Activated CD4-positive, alpha-beta T cell treated with anti-CD3 and anti-CD28 coated beads, Interleukin-2, amount 50 U/mL, for 1 hour (primary cell): ENCODE measurements at places on chromosomes 4 and X.

GRCh38 chrX:116277351-116278225, 107.0 kb downstream of the AGTR2 start:
- no peak for DNase-seq

DNA sequence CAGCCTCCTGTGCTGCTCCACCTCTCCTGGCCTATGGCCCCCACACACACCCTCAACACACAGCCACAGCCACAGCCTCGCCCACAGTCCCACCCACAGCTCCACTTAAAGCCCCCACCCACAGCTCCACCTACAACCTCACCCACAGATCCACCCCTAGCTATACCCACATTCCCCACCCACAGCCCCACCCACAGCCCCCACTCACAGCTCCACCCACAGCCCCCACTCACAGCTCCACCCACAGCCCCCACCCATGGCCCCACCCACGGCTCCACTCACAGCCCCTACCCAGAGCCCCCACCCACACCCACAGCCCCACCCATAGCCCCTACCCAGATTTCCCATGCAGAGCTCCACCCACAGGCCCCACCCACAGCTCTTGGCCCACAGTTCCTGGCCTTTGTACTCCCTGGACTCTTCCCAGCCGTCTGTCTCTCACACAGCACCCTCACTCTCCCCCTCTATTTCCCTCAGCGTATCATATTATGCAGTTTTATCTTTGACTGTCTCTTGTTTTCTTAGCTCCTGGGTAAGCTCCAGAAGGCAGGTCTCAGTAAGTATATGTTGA, 322.5 kb downstream of the EVC2 start:
- no peak for DNase-seq

- no peak for DNase-seq
These were observed 301.1 kb downstream of the FRMPD4 start for GRCh38 chrX:12439416-12439815.

- no peak for DNase-seq
These were observed 331.1 kb upstream of the SLC7A11 start for GRCh38 chr4:138573246-138573645.

DNA sequence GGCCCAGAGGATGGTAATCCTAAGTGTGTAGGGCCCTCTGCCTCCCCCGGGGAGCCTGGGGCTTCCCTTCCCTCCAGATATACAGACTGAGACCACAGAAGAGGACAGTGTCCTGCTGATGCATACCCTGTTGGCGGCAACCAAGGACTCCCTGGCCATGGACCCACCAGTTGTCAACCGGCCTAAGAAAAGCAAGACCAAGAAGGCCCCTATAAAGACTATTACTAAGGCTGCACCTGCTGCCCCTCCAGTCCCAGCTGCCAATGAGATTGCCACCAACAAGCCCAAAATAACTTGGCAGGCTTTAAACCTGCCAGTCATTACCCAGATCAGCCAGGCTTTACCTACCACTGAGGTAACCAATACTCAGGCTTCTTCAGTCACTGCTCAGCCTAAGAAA, 1.9 kb downstream of the TRO start:
- DNase-seq, result no peak

- no peak for DNase-seq
These were observed 87.6 kb upstream of the SLC4A4 start for GRCh38 chr4:71251261-71251660.

DNA sequence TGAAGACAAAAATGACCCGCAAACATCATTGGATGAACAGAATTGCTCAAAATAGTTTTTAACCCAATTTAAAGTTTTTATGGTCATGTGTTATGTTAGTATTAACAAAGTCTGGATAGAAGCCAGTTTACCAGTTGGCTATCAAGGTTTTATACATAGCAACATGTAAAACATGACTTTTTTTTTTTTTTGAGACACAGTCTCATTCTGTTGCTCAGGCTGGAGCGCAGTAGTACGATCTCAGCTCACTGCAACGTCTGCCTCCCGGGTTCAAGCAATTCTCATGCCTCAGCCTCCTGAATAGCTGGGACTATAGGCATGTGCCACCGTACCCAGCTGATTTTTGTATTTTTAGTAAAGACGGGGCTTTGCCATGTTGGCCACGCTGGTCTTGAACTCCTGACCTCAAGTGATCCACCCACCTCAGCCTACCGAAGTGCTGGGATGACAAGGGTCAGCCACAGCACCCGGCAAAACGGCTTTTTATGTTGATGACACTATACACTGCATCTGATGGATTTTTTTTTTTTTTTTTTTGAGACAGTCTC, 3.4 kb downstream of the SAT1 start:
- no peak for DNase-seq

GRCh38 chr4:15451181-15451865, 18.4 kb upstream of the CC2D2A start:
- DNase-seq, result no peak

- DNase-seq, result no peak
These were observed 52.7 kb downstream of the SLC10A7 start for GRCh38 chr4:146469022-146469421.

- DNase-seq, result no peak
These were observed 173.1 kb upstream of the KLF3 start for GRCh38 chr4:38490753-38491446.

GRCh38 chr4:156941940-156942548, 29.6 kb downstream of the PDGFC start:
- no peak for DNase-seq

GRCh38 chrX:19555236-19555635, 39.9 kb upstream of the MAP3K15 start:
- DNase-seq, result no peak

GRCh38 chr4:67366311-67366861, 178.9 kb downstream of the CENPC start:
- DNase-seq, result no peak

GRCh38 chrX:36978886-36979285, 29.3 kb upstream of the FAM47C start:
- DNase-seq, result no peak

DNA sequence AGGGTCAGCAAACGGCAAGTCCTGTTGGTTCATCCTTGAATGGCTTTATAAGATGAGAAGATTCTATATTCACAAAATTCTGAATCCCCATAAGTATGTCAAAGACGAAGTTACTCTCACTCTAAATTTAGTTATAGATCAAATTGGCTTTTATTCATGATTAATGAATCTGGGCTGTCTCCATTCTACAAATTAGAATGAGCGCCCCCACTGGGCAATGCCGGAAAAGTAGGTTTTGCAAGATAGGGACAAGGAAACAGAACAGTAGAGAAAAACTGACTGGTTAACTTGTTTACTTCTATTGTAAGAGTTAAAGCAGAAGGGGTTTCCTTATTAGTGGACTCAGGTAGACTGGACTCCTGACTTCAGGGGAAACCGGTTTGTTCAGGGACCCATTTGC, 100.3 kb downstream of the F11 start:
- DNase-seq, result no peak

DNA sequence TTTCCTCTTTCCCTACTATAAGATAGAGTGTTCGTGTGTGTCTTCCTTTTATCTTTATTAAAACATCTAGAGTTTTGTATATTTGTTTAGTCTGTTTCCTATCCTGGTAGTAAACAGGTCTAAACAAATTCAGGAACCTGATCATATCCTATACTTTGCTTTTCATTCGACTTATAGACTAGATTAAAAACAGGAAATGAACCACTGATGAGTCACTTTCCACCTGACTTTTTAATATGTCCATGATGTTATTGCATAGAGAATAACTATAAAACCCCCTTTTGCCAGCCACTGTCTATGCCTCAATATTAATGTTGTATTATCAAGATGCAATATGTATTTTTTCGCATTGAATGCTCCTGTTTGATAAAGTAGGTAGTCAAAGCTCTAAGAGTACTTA, 1794.0 kb downstream of the STIM2 start:
- no peak for DNase-seq

DNA sequence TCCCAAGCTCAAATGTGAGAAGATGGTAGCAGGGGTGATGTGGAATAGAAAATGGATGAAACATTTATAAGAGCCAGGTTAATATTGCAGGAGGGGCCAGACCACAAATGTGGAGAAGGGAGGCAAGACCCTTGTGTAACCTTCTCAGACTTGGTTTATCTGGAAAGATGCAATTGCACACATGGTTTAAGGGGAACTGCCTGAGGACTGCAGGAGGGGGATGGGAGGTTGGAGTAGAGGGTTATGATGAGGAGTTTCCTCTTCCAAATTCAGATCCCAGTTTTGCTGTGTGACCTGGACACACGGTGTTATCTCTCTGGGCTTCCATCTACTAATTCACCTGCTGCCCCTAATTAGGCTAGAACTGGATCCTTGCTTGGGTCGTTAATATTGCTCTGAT, 46.1 kb downstream of the RAB40AL start:
- DNase-seq, result no peak

DNA sequence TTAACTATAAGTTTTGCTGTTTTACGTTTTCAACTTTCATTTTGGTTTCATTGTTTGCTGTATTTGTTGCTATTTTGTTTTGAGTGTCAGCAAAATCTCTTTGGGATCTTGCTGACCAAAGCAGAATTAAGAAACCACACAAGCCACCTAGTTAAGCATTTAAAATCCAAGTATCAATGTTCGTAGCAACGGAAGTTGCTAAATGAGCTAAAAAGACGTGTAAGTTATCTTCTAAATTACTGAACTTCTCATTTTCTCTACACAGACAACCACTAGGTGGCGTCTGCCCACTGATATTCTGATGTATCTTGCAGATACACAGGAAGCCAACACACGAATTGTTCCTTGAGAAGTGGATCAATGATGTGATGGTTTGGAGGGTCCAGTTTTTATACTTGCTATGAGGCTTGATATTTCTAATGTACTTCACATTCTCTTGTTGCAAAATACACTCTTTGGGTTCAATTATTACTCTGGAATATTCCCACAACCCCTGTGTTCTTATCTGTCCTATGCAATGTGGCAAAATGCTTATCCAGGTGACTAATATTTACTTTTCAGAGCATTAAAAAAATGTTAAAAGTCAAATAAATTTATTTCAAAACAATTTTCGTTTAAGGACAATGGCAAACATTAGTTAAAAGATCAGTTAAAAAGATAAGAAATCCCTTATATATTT, 250.5 kb downstream of the TECRL start:
- peak; percentile 10 for DNase-seq

DNA sequence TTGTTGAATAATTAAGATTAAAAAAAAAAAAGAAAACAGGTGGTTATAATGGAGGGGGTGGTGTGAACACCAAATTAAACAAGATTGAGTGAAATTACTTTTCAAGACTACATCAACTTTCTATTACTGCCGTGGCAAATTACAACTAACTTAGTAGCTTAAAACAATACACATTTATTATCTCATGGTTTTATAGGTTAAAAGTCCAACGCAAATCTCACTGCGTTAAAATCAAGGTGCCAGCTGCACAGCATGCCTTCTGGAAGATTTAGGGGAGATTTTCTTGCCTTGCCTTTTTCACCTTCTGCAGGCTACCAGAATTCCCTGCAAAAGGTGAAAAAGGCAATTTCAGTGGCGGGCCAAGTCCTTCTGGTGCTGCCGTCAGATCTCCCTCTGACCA, 58.5 kb downstream of the ATXN3L start:
- DNase-seq, result no peak

- DNase-seq, result peak; percentile 28
These were observed 49.5 kb downstream of the PHEX start for GRCh38 chrX:22081475-22082092.

GRCh38 chrX:37684426-37684825, 1.2 kb upstream of the XK start:
- DNase-seq, result no peak

DNA sequence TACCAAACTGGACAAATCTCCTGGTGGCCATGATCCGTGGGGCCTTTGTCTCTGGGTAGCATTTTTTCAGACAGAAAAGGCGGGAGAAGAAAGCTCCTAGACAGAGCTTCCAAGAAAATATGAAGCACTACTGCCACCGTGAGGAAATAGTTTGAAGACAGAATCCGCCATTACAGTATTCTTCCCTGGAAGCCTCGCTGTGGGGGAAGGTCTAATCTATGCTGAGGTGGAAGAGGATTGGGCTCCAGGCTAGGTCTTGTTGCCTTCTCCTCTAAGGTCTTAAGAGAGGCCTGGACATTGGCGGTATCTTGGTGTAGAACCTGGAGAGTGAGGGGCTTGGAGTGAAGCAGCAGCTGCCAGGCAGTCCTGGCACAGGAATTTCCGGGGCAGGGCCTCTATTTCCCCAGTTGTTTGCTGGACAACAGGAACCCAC, 218.9 kb downstream of the OR13H1 start:
- no peak for DNase-seq

DNA sequence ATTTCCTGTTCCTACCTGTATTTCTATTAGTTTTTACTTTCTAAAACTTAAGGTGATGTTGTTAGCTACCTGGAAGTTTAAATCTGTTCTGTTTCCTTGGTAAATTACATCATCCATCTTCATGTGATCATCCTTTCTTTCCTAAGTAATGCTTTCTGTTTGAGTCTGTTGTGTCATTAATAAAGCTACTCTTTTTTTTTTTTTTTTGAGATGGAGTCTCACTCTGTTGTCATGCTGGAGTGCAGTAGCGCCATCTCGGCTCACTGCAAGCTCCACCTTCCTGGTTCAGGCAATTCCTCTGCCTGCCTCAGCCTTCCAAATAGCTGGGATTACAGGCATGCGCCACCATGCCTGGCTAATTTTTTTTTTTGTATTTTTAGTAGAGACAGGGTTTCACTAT, 73.3 kb downstream of the FIP1L1 start:
- DNase-seq, result no peak

- DNase-seq, result no peak
These were observed 629.1 kb upstream of the ATOH1 start for GRCh38 chr4:93199492-93199891.

- no peak for DNase-seq
These were observed 15.2 kb upstream of the FAM120C start for GRCh38 chrX:54198262-54198661.

GRCh38 chr4:141376769-141377168, 156.1 kb downstream of the ZNF330 start:
- no peak for DNase-seq

- DNase-seq, result no peak
These were observed 700.5 kb downstream of the TRIML1 start for GRCh38 chr4:188839704-188840103.
